ENCODE measurements at places on chromosomes 6 and 20.

GRCh38 chr20:59985864-59986263 lies 27.6 kb downstream of the CDH26 start:
- no peak for DNase-seq

DNA sequence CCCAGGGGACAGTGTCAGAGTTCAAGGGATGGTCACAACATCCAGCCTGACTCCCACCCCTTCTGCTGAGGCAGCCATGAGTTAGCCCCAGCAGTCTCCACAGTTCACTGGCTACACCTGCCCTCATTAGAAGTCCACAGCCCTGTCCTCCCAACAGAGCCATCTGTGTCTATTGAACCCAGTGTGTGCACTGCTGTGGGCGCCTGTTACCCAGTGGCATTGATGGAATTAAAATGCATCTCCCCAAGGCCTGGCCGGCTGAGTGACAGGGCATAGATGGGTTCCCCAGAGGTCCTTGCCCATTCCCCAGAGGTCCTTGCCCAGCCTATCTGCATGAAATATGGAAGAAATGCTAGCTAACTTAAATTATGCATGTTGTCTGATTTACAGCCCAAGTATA lies 73.3 kb downstream of the PCSK2 start:
- no peak for DNase-seq

GRCh38 chr6:75204217-75204958 lies 1.5 kb downstream of the COL12A1 start:
- DNase-seq = peak; percentile 20

- DNase-seq = no peak
Observed at GRCh38 chr20:10250902-10251301, 32.3 kb downstream of the SNAP25 start.

- peak; percentile 79 for DNase-seq
Observed at GRCh38 chr20:3071610-3072529, at the start of gene OXT. OXT (plus strand) TSS chr20:3071620; CDS start chr20:3071656, 36 bp downstream.

Data from CD4-positive, alpha-beta T cell treated with Interleukin-17A for 1 hour (primary cell).